ENCODE measurements at places on chromosomes 1 and 21. TPM values are rescaled to one million over a fixed set of nuclear protein-coding genes. Genes with fewer than 3 reads are reported as not detected.

Gene NTNG1
- not detected for polyA plus RNA-seq

Gene CFAP74
- polyA plus RNA-seq, result 0.22 TPM

Gene AGT
- not detected for polyA plus RNA-seq

Gene ARTN
- polyA plus RNA-seq, result 2.2 TPM

Gene C1orf141
- polyA plus RNA-seq, result not detected

Gene NBPF1
- polyA plus RNA-seq, result 95.8 TPM

Gene CELA3B
- not detected for polyA plus RNA-seq

Gene SMIM11
- 100 TPM for polyA plus RNA-seq

Gene OXCT2
- polyA plus RNA-seq, result not detected

Gene KRTAP7-1
- polyA plus RNA-seq, result not detected

Gene SMIM1
- not detected for polyA plus RNA-seq

Gene SLAMF9
- not detected for polyA plus RNA-seq

Gene KRTAP21-2
- polyA plus RNA-seq, result not detected

Gene ANKRD35
- polyA plus RNA-seq, result not detected

Gene SLC1A7
- not detected for polyA plus RNA-seq

Gene SPATA1
- polyA plus RNA-seq, result 0.17 TPM

Gene SPRR1A
- not detected for polyA plus RNA-seq

Gene ZMPSTE24
- polyA plus RNA-seq, result 32.9 TPM

Gene DCDC2B
- polyA plus RNA-seq, result not detected

Gene HPDL
- 0.18 TPM for polyA plus RNA-seq

Gene AMY1B
- not detected for polyA plus RNA-seq

Gene DNAJC6
- 47.8 TPM for polyA plus RNA-seq

Gene LCE2A
- not detected for polyA plus RNA-seq

Gene FOXJ3
- polyA plus RNA-seq, result 36.3 TPM

Gene TSACC
- not detected for polyA plus RNA-seq

Gene TSPEAR
- not detected for polyA plus RNA-seq

Gene TRMT1L
- 9.7 TPM for polyA plus RNA-seq

Gene HMGN2
- polyA plus RNA-seq, result 615 TPM

Gene SLAMF7
- not detected for polyA plus RNA-seq

Gene S100A12
- not detected for polyA plus RNA-seq

Gene ITLN1
- polyA plus RNA-seq, result not detected

Gene S100A1
- polyA plus RNA-seq, result not detected

Gene TRMT13
- 56.6 TPM for polyA plus RNA-seq

Gene HEYL
- not detected for polyA plus RNA-seq

Gene CD101
- polyA plus RNA-seq, result 1.4 TPM

Gene LEFTY1
- polyA plus RNA-seq, result 2.7 TPM

Gene NPPB
- polyA plus RNA-seq, result not detected

Gene SPRR2E
- not detected for polyA plus RNA-seq

Gene FHAD1
- polyA plus RNA-seq, result not detected

Measured in neural cell (in vitro differentiated cells).